T-helper 9 cell (primary cell): ENCODE measurements at places on chromosomes 7 and 10.

DNA sequence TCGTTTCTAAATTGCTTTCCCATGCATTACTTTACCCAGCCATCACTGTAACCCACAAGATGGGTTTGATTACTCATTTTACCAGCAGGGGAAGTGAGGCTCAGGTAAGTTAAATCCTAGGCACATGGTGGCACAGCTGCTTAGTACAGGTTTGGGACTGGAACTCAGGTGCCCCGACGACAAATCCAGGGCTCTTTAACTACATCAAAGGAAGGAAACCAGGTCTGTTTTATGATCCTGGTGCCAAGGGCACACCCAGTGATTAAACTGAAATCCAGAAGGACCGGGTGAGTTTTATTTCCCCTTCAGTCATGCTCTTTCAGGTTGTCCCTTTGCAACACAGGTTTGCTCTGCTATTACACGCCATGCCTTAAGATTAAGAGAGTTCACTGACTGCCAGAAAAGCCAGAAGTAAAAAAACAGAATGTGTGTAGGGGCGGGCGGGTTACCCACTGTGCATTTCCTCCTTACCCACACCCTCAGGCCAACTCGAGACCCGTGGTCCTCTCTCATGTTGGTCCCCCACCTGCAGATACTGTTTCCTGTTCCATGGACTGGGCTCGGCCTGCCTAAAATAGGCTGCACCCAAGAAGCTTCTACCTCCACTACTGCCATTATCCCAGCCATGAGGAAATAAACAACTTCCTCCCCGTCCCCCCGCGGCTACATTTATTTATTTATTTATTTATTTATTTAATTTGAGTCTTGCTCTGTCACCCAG lies 55.1 kb upstream of the KDM7A start:
- no peak for DNase-seq

DNA sequence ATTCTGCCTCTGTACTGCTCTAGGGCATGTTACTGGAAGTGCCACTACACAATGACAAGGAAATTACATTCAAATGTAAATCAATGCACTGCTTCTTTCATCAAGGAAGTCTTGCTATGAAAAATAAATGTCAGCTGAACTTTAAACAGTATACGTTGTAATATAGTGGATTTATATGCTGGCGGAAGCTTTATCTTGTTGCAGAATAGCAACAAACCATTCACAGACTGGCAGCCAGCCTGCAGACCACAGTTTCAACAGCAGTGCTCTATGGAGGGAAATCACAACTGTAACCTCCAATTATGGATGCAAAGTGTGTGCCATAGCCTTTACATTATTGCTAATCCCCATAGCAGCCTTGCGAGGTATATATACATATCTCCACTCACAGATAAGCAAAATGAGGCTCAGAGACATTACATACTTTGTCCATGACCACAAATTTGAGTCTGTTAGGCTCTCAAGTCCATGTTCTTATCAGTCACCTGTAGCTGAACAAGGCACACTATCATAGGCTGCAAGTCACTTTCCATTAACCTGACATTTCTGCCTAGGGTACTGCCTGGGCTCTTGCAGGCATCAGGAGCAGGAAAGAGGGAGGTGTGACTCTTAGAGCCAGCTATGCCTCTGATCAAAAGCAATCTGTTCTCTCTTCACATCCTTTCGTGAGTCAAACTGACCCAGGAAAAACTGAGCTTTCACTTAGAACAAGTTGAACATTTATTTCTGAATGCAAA lies 22.6 kb downstream of the COL28A1 start:
- no peak for DNase-seq

GRCh38 chr7:158072991-158073730 lies 514.5 kb downstream of the PTPRN2 start:
- DNase-seq = no peak

DNA sequence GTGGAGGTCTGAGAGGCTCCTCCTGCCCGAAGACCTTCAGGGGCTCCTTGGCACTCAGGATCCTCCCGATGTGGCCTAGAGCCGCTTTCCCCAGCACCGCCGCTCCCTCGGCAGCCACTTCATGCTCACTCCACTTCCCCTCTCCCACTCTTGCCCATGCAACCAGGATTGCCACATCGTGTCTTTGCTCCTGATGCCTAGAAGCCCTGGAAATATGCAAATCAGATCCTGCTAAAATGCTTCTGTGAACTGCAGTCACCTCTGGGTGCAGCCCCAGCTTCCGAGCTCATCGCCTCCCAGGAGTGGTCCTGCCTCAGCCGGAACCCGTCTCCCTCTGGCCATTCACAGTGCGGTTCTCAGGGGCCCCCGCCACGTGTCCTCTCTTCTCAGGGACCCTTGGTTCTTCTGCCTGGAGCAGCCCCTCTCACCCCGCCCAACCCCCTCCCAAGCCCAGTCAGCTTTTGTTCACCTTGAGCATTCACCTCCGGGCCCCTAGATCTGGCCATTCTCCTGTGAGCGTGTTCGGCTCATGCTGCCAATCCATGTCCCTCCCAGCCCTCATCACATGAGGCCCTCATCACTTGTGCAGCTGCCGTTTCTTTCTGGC lies 175.5 kb downstream of the ADARB2 start:
- no peak for DNase-seq

DNA sequence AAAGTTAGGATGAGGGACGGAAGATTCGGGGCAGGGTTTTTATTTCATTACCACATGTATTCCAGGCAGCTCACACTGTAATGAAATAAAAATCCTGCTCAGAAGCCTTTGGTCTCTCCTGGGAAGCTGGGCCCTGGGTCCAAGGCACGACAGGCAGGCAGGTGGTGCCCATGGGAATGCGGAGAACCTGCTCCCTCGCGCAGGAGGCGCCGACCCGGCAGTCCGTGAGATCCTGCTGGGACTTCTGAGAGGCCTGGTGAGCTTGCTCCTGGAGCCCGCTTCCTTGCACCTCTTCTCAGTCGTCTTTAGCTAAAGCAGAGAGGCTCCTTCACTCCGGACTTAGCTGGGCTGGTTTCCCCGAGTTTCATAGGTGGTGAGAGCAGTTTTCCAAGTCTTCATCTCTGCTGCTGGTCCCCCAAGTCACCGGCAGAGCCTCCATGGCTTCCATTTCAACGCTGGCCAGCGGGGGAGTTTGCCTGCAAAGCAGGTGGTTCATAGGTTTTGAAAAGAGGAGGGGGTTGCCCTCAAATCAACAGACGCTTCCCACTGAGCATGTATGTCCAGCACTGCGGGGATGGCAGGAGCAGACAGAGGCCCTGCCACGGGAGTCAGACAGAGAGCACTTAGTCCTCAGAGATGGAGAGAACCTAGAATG lies 24.5 kb downstream of the IL15RA start:
- DNase-seq = no peak

DNA sequence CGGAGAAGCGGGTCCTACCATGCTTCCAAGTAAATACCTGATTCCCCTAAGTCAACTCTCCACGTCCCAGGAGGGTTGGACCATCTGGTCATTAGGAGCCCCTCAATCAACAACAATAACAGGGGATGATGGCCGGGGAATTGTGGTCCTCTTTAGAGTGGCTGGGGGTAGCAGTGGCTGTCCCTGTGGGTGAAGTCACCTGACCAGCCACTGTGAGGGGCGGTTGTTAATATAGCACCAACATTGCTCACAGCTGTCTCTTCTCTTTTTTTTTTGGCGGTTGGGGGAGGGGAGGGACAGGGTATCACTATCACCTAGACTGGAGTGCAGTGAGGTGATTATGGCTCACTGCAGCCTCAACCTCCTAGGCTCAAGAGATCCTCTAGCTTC lies 67.9 kb downstream of the SPDYE5 start:
- no peak for DNase-seq

GRCh38 chr7:28246921-28247461 lies 66.4 kb upstream of the JAZF1 start:
- DNase-seq = no peak

GRCh38 chr7:22561321-22561811 lies 61.4 kb upstream of the STEAP1B start:
- DNase-seq = no peak

GRCh38 chr10:114458955-114459354 lies 54.7 kb upstream of the AFAP1L2 start:
- no peak for DNase-seq

DNA sequence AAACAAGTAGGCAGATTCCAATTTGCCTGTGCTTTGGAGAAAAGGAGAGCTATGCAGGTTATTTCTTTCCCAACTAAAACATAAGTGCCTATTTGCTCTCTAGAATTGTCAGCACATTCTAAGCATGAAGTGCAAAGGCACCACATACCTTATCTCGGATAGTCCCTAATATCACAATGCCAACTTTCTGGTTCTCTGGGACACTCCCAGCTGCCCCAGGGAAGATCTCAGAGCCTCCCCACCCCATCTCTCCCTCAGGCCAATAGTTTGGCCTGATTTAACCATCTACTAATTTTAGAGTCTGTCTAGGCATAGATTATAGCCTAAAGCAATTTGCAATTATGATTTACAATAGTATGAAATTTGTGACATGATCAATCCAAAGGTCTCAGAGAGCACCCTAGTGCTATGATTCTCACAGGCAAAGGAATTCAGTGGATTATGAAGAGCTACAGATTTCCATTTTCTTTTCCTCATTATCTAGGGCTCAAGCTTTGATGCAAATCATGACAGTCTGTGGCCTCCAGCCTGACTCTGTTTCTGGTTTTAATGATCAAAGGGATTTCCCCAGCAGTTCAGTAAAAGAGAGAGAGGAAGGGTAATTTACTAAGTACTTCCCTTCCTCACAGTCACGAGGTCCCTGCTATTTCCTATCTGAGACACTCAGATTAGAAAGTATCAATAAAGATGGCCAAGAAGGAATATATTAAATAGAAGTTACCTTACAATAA lies 29.0 kb upstream of the IL6 start:
- no peak for DNase-seq

DNA sequence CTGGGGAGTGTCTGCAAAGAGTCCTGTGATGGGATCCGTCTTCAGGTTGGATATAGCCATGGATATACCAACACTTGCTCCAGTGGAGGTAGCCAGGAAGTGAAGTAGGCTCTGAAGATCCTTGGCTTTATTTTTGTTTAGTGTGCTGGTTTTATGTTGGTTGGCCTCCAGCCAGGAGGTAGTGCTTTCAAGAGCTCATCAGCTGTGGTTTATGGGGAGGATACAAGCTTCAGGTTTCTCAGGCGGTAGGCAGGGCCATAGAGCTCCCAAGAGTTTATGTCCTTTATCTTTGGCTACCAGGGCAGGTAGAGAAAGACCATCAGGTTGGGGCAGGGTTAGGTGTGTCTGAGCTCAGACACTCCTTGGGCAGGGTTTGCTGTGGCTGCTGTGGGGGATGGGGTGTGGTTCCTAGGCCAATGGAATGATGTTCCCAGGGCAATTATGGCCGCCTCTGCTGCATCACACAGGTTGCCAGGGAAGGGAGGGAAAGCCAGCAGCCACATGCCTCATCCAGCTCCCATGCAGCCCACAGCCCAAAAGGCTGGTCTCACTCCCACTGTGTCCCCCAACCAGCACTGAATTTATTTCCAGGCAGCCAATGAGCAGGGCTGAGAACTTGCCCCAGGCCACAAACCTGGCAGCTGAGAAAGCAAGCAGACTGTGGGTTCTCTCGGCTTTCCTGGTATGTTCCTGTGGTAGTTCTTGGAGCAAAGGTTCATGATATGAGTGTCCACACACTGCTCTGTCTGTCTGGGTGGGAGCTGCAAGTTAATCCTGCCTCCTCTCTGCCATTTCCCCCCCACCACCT lies 67.0 kb upstream of the PRLHR start:
- no peak for DNase-seq

DNA sequence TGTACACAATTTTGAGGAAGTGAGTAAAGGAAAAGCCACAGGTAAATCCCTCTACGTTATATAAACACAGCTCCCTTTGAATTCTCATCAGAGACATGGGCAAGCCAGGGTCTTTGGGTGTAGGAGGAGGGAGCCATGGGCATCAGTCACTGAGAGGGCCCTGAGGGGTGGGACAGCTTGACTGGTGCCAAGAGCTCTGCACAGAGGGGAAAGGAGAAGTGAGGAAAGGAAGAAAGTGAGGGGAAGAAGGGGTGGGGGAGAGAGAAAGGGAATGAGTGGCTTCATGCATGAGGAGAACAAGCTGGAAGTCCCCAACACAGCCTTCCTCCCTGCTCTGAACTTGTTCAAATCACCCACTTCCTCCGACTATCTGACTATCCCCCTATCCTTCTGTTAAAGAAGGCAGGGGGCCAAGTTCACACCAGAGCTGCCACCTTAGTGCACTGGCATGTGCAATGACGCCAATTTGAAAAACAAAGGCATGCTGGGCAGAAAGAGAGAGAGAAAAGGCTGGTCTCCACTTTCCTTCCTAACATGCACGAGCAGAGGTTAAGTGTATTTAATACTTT lies 16.4 kb upstream of the RNF148 start:
- DNase-seq = no peak

DNA sequence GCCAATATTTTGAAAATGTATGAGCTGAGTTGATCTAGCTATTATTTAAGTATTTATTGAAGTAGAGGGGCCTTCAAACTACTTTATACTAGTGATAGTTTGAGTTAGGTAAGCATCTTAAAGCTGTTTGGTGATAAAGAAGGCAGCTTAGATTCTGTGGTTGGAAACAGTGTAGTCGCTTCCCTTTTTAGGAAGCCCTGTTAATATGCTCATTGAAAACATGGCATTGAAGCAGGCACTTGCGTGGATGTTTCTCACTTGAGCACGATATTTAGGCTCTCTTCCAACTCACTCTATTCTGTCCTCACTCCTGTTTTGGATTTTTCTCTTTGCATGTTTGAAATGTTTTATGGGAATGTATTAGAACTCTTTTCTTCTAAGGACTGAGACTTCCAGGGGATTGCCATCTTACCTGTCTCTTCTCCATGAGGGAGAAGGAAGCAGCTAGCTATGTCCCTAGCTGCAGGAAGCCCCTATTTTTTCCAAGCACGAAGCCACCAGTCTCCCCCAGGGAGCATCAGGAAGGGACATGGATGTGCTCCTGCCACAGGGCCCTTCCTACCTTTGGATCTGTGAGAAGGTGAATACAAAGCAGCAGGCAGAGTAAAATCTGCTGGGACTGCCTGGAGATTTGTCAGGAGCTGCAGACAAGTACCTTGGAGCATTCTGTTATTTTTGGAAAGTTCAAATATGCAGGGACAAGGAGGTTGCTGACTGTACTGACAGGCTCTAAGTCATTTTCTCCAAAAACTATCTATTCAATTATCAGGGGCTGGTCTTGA lies 22.0 kb upstream of the BMPR1A start:
- DNase-seq = no peak

GRCh38 chr7:150847536-150847935 lies 4.8 kb upstream of the AOC1 start:
- DNase-seq = no peak

DNA sequence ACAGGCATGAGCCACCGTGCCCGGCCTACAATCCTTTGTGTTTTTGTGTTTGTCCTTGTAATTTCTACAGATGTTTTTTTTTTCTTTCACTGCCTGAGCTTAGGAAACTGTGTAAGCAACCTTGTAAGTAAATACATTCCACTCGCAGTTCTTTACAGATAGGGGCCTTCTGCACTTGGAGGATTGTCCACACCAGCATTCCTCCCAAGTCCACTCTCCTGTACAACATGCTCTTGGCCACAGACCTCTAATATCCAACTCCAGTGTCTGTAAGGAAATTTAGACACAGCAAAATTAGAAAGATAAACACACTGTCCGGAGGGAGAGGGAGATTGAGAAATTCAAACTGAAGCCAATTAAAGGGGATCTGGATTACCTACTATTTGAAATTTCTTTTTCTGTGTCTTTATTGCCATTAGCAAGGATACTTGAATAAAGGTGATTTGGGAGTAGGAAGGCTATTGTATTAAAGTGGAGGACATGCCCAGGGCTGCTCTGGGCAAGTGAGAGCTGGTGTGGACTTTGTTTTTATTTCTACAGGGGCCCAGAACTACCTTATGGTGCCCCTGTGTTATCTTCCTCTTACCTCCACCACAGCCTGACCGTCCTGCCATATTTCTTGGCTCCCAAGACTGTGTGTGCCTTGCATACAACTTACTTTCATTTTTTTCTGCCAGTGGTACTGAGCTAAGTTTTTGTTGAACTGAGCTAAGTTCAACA lies 9.7 kb downstream of the MXI1 start:
- no peak for DNase-seq
